ENCODE measurements at places on chromosomes 5 and 9.

DNA sequence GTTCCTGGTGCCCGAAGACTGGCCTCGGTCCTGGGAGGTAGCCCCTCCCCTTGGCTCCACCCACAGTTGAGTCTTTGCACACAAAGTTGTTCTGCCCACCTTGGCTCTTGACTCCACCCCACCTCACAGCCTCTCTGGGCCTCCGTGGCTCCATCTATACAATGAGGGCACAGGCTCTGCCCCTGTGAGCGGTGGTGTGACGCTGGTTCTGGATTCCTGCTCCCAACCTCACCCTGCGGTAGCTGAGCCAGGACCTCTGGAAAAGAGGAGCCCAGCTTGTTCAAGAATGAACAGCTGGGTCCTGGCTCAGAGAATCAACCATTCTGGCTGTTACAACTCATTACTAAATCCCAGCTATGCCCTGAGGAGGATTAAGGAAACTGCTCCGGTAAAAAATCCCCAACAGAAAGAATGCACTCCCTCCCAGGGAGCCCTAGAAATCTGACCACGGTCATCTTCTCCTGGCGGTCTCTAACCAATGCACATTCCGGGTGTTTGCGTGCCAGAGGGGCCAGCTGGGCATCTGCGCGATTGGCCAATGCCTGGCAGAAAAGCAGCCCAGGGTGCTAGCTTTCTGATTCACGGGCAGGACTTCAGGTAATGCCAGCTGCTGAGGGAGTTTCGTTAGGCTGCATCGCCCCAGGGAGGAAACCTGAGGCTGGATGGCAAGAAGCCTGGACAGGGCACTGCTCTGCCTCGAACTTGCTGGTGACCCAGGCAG lies 9.9 kb upstream of the GRHPR start:
- DNase-seq, result no peak

DNA sequence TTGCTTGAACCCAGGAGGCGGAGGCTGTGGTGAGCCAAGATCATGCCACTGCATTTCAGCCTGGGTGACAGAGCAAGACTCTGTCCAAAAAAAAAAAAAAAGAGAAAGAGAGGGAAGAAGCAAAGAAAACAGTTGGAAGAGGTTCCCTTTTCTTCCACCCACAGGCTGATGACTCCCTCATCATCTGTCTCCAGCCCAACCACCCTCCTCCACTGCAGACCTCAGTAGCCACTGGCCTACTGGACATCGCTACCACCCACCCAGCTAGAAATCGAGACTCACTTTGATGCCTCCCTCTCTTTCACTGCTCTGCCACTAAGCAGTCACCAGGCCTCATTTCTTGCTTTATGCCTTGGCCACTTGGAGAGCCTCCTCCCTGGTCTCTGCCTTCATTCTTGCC lies 71.2 kb downstream of the NIPSNAP3B start:
- DNase-seq, result no peak

- DNase-seq, result no peak
Observed at GRCh38 chr5:169956756-169957155, 23.5 kb downstream of the INSYN2B start.

GRCh38 chr5:111930449-111930848 lies 173.5 kb upstream of the NREP start:
- no peak for DNase-seq

- no peak for DNase-seq
Observed at GRCh38 chr9:120668399-120668798, 45.9 kb downstream of the MEGF9 start.

GRCh38 chr5:63439537-63439936 lies 522.7 kb downstream of the HTR1A start:
- no peak for DNase-seq

- DNase-seq, result no peak
Observed at GRCh38 chr9:2307480-2307879, 292.3 kb downstream of the SMARCA2 start.

GRCh38 chr5:130550562-130550928 lies 614.5 kb downstream of the HINT1 start:
- DNase-seq, result no peak

DNA sequence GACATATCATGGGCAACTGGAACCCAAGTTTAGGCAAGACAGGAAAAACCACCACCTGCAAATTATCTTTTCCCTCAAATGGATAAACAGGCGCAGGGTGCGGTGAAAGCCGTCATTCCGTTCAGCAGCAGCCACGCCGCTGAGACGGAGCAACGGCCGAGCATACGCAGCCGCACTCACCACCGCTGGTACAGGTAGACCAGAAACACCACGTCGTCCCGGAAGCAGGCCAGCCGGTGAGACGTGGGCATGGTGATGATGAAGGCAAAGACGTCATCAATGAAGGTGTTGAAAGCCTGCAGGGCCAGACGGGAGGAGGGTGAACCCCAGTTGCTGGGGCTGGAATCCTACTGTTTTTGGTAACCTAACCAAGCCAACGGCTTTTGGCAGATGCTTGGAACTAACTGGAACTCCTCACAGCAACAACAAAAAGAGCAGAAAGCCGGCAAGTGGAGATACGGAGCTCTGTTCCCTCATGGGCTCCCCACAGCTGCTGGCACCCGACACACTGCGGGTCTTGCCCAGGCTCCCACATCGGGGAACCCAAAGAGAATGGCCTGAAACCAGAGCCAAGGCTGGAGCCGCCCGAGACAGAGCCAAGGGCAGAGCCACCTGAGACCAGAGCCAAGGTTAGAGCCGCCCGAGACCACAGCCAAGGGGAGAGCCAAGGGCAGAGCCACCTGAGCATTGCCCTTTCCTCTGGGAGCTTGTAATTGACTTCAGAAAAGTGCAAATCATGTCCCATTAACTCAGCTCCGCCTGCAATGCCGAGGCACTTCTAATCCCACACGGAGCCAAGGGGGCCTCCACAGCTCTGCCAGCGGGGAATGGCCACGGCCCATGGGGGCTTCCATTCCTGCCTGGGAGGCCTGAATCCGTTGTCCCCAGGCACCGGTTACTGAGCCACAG lies 24.2 kb downstream of the CLPTM1L start:
- no peak for DNase-seq

DNA sequence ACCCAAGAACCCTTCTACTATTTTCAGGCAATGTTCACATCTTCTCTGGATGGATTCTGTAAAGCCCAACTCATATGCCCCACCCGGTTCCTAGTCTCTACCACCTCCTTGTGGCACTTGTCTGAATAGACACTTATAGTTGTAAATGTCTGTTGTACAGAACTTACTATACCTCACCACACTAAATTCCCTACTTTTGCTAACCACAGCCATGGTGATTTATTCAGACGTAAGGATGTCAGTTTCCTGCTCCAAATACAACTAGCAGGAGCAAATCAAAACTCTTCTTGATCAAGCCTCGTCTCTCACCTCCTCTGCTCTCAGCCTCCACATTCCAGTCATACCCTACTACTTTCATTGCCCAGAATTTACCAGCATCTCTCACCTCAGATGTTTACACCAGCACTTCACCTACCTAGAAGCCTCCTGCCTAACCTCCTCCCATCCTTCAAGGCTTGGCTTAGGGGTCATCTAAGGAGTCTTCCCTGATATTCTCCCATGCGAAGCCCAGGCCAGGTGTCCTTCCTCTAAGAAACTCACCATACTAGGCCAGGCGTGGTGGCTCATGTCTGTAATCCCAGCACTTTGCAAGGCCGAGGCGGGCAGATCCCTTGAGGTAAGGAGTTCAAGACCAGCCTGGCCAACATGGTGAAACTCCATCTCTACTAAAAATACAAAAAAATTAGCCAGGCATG lies 75.5 kb downstream of the MAPKAP1 start:
- DNase-seq, result no peak

GRCh38 chr9:106779796-106780195 lies 83.2 kb upstream of the ZNF462 start:
- DNase-seq, result no peak

GRCh38 chr9:70362952-70363351 lies 51.5 kb downstream of the KLF9 start:
- no peak for DNase-seq

GRCh38 chr9:19999491-20000057 lies 210.7 kb upstream of the SLC24A2 start:
- DNase-seq, result no peak

DNA sequence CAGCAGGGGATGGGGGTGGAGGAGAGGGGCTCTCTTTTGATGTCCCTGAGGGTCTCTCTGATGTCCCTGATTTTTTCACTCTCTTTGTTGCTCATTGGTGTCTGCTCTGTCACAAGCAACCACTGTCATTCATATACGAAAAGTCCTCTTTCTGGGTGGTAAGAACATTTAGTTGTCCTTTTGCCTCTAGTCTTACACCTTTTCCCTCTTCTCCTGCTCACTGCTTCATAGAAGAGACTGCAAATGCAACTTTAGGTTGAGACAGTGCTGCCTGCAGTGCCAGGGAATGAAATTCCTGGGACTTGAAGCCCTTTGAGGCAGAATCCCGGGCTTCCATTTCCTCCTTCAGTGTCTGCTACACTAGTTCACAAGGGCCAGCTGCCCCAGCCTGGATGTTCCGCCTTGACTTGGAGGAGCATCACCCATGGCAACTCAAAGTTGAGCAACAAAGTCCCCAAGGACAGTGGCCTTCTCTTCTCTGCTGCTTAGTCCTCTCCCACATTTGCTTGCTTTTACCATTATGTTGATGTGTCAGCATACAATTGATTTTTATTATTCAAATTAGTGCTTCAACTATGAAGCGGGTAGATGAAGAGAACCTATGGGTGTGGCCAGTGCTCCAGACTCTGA lies 94.7 kb upstream of the RUSC2 start:
- no peak for DNase-seq

- DNase-seq, result no peak
Observed at GRCh38 chr5:28516722-28517121, 1478.3 kb upstream of the CDH9 start.

GRCh38 chr9:89462817-89463683 lies 34.9 kb downstream of the SEMA4D start:
- DNase-seq, result no peak

- DNase-seq, result no peak
Observed at GRCh38 chr5:113142186-113142585, 165.6 kb downstream of the DCP2 start.

- DNase-seq, result no peak
Observed at GRCh38 chr5:56145511-56145910, 87.6 kb downstream of the ANKRD55 start.

DNA sequence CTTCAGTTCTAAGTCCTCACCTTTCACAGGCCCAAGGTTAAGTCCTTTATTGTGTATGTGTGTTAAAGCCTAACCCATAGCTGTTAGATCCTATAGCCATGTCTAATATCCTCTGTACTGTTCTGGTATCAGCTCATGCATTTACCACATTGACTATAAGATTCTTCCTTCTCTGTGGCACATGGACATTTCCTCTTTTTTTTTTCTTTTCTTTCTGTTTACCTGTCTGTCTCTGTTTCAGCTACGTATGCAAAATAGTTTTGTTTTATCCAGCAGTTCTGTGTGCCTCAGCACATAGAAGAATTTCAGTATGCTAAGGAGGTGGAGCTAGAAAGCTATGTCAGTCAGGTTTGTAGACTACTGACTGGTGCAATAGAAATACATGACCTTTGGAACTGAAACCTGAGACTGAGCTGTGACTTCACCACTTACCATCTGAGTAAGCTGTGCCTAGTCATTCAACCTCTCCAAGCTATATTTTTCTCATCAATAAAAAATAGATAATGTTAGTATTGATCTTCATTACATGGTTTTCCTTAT lies 155.6 kb upstream of the VLDLR start:
- no peak for DNase-seq

- DNase-seq, result no peak
Observed at GRCh38 chr5:175363300-175363699, 80.7 kb downstream of the DRD1 start.

DNA sequence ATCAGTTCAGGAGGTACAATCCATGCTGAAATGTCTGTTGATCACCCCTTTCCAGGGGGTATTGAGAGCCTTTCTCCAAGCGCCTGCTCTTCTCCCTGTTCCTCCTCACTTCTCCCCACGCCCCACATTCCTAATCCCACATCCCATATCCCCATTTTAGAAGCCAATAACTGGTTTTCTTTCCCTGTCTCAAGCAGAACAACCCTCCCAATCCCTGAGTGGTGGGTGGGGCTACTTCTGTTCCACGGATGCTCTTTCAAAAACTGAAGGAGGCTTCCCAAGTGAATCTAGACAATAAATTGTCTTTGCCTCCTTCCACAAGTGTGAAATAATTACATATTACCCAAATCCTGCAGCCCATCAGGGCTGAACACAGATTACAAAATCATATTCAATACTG lies 77.0 kb upstream of the SEMA6A start:
- no peak for DNase-seq

DNA sequence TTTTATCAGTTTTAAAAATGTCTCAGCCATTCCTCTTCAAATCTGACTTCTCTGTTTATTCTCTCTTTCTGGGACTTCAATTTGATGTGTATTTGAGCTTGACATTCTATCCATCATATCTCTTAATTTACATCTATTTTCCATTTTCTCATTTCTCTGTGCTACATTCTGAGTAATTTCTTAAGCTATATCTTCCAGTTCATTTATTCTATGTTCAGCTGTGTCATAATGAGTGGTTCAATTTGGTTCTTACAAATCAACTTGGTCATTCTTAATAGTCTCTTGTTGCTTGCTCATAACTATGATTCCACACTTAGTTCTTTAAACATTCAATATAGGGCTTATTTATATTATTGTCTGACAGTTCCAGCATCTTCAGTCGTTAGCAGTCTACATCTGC lies 16.9 kb downstream of the CKMT2 start:
- no peak for DNase-seq

DNA sequence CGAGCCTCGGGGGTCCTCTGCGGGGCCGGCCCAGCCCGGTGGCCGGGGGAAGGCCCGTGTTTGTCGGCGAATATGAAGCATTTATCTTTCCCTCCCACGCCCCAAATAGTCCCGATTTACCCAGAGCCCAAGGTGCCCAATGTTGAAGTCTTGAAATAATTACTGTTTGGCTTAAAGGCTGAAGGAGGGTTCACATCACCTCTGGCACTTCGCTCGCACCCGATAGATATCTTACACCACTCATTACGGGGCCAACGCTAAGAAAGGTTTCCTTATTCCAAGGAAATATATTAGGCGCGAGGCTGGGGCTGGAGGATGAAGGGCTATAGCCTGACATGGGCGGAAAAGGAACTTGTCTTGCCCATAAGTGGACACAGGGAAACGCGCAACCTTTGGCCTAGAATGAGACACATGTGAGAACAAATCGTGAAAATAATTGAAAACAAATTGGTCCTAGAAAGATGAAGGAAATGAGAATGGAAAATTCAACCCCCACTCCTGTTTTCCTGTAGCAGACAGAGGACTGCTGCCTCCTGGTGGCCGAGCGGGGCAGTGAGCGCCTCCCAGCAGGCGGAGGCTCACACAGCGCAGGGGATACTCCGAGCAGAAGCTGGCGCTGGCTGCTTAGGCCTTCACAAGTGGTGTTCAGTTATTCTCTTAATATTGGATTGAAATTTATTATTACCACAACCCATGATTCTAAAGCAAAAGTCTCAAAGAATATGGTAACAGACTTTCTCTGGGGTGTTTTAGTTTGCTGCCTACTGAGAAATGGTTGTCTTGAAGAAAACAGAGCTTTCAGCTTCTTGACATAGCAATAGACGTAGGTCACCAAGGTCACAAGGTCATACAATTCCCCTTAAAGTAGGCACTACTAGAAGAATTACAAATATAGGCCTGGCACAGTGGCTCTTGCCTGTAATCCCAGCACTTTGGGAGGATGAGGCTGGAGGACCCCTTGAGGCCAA lies 7.9 kb downstream of the CCL21 start:
- DNase-seq, result peak; percentile 62

GRCh38 chr9:71986900-71987299 lies 73.5 kb downstream of the C9orf57 start:
- DNase-seq, result no peak

GRCh38 chr5:108379722-108380530 lies 2.0 kb downstream of the FBXL17 start:
- DNase-seq, result no peak

GRCh38 chr5:179060116-179061008 lies at the start of gene ZNF354C:
Gene ZNF354C (plus strand): TSS chr5:179060373. CDS start chr5:179062069, 1,696 bp downstream.
- peak; percentile 69 for DNase-seq

GRCh38 chr9:31519011-31519410 lies 865.4 kb upstream of the ACO1 start:
- DNase-seq, result no peak

Measured in stimulated activated CD4-positive, alpha-beta T cell treated with anti-CD3 and anti-CD28 coated beads, Interleukin-1b, Interleukin-23, amount 100 ng/mL, for 1 hour (primary cell).